ENCODE measurements at places on chromosomes 16 and 17. TPM values are rescaled to one million over a fixed set of nuclear protein-coding genes. Genes with fewer than 3 reads are reported as not detected.

The ALDH3A1 gene
- total RNA-seq = not detected

The GAS7 gene
- total RNA-seq = not detected

The KRT40 gene
- not detected for total RNA-seq

The ACSM3 gene
- 0.78 TPM for total RNA-seq

The MT1E gene
- 152 TPM for total RNA-seq

The FOXJ1 gene
- 0.32 TPM for total RNA-seq

Measured in T-helper 1 cell treated with Interleukin-12 subunit alpha and Interleukin-12 subunit beta and Interleukin-4 antibody, amounts not matched to agents 30 ng/mL and 1 ng/mL, for 36 hours (primary cell).